Right cardiac atrium (tissue), 5 donors: ENCODE measurements at places on chromosomes 1 and 21. TPM values are rescaled to one million over a fixed set of nuclear protein-coding genes. Genes with fewer than 3 reads are reported as not detected.

Gene AMY2B
- total RNA-seq: 39.5 TPM

Gene C1orf226
- 4.4 TPM for total RNA-seq

Gene CD1E
- not detected for total RNA-seq

DNA sequence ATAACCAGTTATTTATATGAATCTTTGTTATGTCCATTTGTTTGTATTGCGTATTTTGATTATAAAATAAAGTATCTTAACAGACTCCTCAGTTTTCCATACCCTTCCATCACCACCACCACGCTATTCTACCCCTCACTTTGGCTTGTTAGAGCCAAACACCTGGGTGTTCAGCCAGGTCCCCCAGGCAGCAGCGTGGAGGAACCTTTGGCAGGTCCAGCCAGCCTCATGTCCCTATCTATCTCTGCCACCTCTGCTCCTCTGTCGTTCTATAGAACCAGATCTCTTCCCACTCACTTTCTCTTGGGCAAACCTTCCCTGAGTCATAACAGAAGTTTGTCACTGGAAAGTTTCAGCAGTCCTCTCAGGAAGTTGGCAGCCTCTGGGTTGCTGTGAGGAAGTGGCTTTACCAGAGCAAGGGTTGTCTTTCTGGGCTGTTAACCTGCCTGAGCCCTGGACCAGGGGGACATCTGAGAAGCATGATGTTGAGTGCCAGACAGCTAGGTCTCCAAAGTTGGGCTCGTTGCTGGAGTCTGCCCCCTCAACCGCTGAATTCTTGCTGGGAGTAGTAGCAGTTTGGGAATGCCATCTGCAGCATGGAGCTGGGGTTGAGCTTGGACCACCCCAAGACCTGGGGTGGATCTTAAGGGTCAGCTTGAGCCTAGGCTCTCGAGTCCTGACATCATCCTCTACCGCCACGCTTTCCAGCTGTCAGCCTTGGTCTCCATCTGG lies 996 bp upstream of the SH3BGRL3 start:
- DNase-seq: peak; percentile 59

GRCh38 chr1:96464991-96465390 lies 256.6 kb upstream of the PTBP2 start:
- DNase-seq: no peak

GRCh38 chr21:16070207-16070651 lies 340.4 kb downstream of the USP25 start:
- no peak for DNase-seq

DNA sequence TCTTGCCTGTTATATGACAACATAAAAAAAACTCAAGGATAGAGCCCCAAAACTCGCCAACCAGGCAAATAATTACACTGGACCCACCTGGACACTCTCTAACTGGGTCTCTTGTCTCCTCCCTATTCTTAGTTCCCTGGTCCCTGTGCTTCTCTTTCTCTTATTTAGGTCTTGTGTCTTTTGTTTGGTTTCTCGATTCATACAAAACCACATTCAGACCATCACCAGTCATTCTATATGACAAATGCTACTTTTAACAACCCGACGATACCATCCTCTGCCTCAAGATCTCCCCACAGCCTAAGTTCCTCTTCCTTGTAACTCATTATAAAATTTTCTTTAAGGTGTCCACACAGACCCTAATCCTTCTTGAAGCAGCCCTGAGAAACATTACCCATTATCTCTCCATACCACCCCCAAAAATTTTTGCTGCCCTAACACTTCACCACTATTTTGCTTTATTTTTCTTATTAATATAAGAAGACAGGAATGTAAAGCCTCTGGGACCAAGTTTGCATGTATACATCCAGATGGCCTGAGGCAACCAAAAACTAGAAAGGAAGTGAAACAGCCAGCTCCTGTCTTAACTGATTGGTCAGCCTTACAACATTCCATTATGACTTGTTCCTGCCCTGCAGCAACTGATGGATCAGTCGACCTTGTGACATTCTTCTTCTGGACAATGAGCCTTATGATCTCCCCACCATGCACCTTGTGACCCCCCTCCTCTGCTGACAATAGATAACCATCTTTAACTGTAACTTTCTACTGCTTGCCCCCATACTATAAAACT lies 638.2 kb downstream of the AMY1C start:
- no peak for DNase-seq

GRCh38 chr1:165755393-165756010 lies 13.2 kb downstream of the TMCO1 start:
- no peak for DNase-seq

DNA sequence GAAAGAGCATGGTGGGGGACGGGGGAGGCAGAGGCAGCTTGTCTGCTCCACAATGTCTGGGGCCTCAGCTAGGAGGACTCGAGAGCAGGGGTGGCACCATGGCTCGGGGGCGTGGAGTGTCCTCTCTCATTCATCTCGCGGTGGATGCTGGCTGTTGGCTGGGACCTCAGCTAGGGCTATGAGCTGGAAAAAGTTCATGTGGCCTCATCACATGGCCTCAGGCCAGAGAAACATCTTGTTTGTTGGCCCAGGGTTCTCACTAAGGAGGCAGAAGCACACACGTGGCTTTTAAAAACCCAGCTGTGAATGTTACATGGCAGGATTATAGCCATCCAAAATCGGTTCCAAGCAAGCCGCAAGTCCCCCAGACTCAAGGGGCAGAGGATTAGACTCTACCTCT lies 6.2 kb upstream of the CENPS start:
- peak; percentile 68 for DNase-seq

- peak; percentile 81 for DNase-seq
Measured at GRCh38 chr1:11749203-11749689, 12.7 kb upstream of the C1orf167 start.

DNA sequence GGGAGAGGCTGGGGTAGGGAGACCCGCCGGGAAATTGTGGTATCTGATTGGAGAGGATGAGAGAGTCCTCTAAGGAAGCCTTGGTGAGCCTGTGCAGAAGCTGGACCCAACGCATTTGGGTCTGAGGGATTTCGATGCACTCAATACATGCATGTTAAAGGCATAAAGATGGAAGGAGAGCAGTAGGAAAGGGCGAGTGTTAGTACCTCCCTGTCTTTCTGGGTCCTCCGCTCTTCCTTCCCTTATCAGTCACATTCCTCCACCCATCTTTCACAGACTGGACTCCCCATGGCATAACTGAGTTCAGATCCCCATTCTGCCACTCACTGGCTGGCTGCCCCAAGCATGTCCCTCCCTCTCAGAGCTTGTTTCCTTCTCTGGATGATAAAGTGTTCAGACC lies 7.3 kb downstream of the RGS16 start:
- no peak for DNase-seq

DNA sequence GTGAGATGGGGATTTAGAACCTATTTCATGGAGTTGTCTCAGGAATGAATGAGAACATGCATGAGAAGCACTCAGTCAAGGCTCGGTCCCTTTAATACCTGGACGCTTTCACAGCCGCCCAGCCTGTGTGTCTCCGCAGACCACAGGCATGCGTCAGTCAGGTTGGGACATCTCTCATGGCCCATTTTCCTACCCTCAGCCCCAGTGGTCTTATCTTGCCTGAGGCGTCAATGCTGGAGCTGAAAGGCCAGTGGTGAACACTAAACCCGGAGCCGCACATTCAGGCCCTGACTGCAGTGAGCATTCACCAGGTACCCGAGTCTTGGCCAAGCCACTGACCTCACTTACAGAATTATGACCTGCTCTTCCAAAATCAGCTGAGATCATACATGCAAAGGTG lies 263.2 kb upstream of the RAB4A start:
- no peak for DNase-seq

DNA sequence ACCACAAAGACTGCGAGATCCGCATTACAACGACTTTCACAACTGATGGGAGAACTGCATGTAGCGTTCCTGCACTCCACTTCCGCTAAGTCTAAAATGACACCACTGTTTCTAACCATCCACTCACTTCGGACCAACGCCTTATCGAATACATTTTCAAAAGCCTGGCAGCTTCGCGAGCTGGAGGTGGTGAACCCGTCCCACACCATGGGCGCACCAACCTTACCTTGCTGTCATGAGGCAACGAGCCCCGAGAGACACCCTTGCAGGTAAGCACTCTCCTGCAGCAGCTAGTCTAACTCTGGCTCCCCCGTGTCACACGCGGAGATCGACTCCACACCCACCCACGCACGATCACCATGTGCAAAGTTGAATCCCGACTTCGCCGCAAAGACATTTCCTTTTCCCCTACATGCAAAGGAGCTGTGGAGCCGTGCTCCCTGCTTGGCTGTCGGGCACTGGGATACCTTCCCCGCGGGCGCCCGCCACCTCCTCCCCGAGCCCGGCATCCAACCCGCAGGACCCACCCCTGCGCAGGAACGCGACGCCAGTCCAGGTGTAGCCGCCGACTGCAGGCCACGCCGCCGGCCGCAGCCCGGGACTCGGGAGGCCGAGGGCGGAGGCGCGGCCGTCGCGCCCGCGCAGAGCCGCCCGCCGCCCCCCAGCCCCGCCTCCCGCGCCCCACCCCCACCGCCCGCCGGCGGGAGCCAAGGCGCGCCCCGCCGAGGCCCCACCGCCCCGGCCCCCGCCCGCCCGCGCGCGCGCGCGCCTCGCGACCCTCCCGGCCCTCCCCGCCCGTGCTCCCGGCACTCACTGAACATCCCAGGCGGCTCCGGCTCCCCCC lies 629 bp downstream of the TAF5L start:
- DNase-seq: peak; percentile 49

DNA sequence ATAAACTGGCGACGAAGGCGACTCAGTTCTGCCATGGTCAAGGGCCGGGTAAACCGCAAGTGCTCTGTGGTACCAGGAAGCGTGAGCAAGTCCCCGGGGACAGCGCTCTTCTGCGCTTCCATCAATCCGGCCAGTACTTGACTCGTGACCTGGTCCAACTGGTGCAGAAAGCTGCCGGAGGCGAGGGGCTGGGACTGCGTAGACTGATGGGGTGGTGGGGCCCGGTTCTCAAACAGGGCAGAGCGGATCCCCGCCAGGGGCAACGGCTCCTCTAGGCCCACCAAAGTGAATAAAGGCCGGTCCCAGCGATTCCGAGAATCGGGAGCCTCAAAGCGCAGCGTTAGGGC lies 852 bp downstream of the KTI12 start:
- DNase-seq: peak; percentile 73

DNA sequence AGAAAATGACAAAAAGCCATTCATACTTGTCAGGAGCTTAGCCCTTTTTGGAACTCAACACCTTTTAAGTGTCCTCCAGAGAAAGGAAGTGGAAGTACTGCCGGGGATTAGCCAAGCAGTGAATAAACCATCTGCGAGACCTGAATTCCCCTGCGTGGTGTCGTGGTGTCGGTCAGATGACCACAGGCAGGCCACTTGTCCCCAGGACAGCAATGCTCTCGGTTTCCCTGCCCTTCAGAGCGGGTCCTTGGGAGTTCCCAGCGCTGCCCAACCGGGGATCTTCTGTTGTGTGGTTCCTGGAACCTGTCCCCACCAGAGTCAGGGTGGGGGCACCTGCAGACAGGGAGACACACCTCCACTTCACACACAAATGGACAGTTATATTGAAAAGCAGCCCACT lies 9.2 kb downstream of the GPR157 start:
- peak; percentile 24 for DNase-seq

DNA sequence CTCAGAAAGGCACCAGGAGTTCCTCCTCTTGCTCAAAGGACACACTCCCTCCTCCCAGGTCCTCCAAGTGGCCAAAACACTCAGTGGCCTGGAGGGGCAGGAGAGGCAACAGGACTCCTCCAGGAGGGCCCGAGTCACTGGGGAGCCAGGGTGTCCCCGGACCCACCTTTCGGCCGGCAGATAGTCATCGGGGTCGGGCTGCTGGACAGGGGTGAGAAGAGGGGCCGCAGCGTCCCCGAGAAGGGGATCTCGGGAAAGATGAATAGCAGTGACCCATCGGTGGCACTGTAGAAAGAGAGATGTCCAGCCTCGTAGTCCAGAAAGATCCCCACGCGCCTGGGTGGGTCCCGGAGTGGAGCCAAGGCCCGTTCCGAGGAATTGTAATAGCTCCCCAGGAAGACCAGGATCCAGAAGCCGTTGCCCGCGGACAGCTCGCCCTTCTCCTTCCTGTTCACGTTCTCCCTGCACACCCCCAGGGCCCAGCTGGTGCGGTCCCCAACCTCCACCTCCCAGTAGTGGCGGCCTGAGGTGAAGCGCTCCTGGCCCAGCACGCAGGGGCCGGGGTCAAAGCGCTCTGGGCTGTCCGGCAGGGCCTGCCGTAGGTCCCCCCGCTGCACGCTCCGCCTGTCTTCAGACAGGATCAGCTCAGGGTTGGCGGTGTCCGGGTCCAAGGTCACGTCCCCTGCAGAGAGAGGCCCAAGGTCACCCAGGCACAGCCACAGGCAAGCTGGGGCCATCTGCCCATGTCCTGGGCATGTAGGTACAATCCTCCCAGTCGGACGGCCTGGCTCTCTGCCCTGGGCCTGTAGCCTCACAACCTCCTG lies 11.9 kb downstream of the TRIM11 start:
- DNase-seq: peak; percentile 61

DNA sequence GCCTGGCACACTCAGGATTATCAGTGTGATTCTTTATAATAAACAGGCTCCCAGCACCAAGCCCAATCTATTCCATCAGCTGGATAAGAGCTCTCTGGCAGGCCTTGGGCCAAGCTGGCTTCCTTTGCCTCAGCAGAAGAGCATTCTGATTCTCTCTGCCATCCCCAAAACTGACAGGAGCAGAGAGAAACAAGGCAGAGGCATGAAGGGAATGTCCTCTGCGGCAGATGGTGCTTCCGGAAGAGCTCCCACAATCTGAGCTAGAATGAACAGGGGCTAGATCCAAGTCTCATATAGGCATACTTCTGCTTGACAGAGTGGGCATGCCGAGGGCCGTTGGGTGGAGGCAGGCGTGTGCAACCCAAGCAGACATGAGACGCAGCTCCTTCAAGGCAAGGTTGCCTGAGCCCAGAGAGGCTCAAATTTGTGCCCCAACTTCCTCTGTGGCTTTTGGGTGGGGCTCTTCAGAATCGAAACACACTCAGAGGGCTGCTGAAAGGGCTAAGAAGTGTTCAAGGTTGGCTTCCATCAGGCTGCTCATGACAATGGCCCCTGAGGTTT lies 4.0 kb downstream of the CAPN2 start:
- no peak for DNase-seq

DNA sequence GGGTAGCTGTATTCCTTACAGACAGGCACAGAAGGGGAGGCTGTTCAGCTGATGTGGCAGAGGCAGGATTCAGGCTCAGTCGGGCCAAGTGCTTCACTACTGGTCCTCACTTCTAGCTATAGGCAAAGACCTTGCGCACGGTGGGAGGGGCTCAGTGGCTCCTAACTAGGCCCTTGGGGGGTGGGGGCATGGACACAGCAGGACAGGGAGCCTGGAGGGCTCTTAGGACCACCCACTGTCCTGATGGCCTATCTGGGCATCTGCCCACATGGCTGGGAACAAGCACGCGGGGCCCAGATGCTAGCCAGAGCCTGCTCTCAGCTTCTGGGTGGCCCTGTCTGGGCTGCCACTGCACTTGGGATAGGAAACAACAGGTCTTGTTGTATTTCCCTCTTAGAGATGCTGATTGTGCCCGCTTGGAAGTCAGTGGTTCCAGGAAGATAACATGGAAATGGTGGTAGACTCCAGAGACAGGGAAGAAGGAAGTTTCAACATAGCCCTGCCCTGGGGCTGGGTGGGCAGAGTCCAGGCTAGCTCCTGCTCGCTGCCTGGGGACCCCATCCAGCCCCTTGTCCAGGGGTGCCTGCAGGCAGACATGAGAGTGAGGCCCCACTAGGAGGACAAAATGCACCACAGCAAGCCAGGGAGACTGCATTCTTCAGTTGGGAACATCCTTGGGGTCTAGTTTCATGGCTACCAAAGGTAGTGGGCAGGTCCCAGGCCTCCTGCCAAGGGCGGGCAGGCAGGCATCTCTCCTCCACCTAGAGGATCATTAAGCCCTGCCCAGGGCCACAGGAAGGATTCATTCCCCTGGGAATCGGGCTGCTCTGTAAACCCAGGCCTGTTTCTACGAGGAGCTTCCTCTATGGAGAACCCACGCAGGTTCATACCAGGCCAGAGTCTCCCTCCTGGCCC lies 102.5 kb downstream of the BCAR3 start:
- no peak for DNase-seq
